ENCODE measurements at places on chromosomes 16 and 17. TPM values are rescaled to one million over a fixed set of nuclear protein-coding genes. Genes with fewer than 3 reads are reported as not detected.

GRCh38 chr17:61002316-61002736, 324.7 kb downstream of the BCAS3 start:
- H3K27ac ChIP-seq, result no peak overlapping the region
- no peak overlapping the region for H3K4me3 ChIP-seq
- no peaks in the 10 kb centered on the region for H3K36me3 ChIP-seq
- no peak for DNase-seq

DNA sequence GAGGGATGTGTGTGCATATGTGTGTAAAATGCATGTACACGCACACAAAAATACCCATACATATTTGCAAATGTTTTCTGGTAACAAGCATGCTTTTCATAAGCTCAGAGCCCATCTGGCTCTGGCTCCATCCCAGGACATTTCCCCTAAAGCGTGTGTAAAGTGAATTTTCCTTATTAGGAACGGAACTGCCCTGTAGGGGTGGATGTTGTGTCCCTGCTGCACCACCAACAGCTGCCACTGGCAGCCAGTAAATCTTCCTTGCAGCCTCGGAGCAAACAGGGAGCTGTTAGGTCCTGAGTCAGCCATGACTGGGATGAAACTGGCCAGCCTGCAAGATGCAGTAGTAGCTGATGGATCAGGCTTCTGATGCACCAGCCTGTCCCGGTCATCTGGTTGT, 393.5 kb downstream of the UTP18 start:
- no peak overlapping the region for H3K27ac ChIP-seq
- no peaks in the 10 kb centered on the region for H3K36me3 ChIP-seq
- no peak overlapping the region for H3K4me3 ChIP-seq

- H3K36me3 ChIP-seq, result no peaks in the 10 kb centered on the region
- no peak overlapping the region for H3K4me3 ChIP-seq
- H3K27me3 ChIP-seq, result no peaks in the 10 kb centered on the region
- peaks cover 19% of the 10 kb centered on the region for H3K4me1 ChIP-seq
- H3K27ac ChIP-seq, result no peak overlapping the region
These were observed 33.5 kb downstream of the SPAG9 start for GRCh38 chr17:51087072-51087757.

GRCh38 chr17:32489320-32490100, 2.7 kb downstream of the CDK5R1 start:
- H3K4me1 ChIP-seq, result no peaks in the 10 kb centered on the region
- DNase-seq, result no peak
- no peak overlapping the region for H3K4me3 ChIP-seq
- H3K36me3 ChIP-seq, result no peaks in the 10 kb centered on the region
- H3K27ac ChIP-seq, result no peak overlapping the region

Gene XYLT1
- polyA plus RNA-seq, result 1.6 TPM

DNA sequence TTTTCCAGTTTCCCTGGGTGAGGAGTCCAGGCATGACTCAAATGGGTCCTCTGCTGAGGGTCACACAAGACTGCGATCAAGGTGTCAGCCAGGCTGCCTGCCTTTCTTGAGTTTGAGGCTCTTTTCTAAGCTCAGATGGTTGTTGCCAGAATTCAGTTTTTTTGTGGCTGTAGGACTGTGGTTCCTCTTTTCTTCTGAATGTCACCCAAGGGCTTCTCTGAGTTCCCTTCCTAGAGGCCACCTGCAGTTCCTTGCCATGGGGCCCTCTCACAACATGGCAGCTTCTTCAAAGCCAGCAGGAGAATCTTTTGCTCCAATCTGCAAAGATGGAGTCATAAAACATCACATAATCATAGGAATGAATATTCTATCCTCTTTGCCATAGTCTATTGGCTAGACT, 17.5 kb downstream of the LIMD2 start:
- H3K27ac ChIP-seq, result no peak overlapping the region
- H3K4me1 ChIP-seq, result no peaks in the 10 kb centered on the region
- H3K27me3 ChIP-seq, result no peaks in the 10 kb centered on the region
- no peaks in the 10 kb centered on the region for H3K36me3 ChIP-seq
- no peak for DNase-seq

Gene PROCA1
- polyA plus RNA-seq, result 3.1 TPM

GRCh38 chr16:81676883-81677737, 102.0 kb upstream of the PLCG2 start:
- H3K27me3 ChIP-seq, result no peaks in the 10 kb centered on the region
- no peak overlapping the region for H3K27ac ChIP-seq
- H3K4me3 ChIP-seq, result no peak overlapping the region
- H3K36me3 ChIP-seq, result no peaks in the 10 kb centered on the region
- no peak for DNase-seq

Gene IKZF3
- 0.12 TPM for polyA plus RNA-seq

DNA sequence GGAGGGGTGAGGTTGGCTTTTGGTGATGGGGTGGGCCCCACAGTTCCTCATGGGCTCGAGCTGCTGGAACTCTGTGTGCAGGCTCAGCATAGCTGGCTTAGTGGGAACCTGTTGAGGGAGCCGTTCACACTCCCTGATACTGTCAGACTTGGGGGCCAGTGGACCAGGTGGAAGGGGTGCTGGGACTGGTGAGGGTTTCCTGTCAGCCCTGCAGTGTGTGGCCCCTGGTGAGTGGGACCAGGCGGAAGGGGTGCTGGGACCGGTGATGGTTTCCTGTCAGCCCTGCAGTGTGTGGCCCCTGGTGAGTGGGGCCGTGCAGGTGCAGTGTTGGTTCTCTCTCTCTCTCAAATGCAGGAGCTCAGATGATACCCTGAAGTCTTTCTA, 45.1 kb upstream of the ZNF750 start:
- H3K4me3 ChIP-seq, result no peak overlapping the region
- DNase-seq, result no peak
- no peaks in the 10 kb centered on the region for H3K36me3 ChIP-seq
- H3K27ac ChIP-seq, result peak overlapping the region; percentile 89
- H3K4me1 ChIP-seq, result peaks cover 35% of the 10 kb centered on the region

GRCh38 chr16:86462334-86463084, 47.8 kb upstream of the FOXF1 start:
- H3K27ac ChIP-seq, result no peak overlapping the region
- no peaks in the 10 kb centered on the region for H3K27me3 ChIP-seq
- H3K36me3 ChIP-seq, result no peaks in the 10 kb centered on the region
- no peak for DNase-seq
- H3K4me3 ChIP-seq, result no peak overlapping the region

GRCh38 chr17:12730931-12731521, 58.3 kb upstream of the ARHGAP44 start:
- H3K36me3 ChIP-seq, result no peaks in the 10 kb centered on the region
- H3K27ac ChIP-seq, result peak overlapping the region; percentile 78
- H3K27me3 ChIP-seq, result no peaks in the 10 kb centered on the region
- peaks cover 10% of the 10 kb centered on the region for H3K4me1 ChIP-seq
- peak; percentile 81 for DNase-seq

DNA sequence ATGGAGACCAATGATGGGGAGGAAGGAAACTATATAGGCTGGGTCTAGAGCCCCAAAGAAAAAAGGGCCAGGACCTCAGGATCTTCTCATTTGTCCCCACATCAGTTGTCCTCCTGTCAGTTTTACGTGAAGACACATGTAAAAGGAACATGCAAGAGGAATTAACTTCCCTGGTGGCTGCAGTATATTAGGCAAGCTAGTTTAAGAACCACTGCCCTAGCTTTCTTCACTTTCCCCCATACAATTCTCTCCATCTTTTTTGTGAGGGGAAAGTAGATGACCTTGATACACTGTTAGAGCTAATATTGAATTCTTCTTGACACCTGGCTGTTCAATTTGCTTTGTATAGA, 2.3 kb downstream of the MAP3K3 start:
- H3K27me3 ChIP-seq, result no peaks in the 10 kb centered on the region
- peaks cover 33% of the 10 kb centered on the region for H3K4me1 ChIP-seq
- no peak for DNase-seq
- H3K36me3 ChIP-seq, result no peaks in the 10 kb centered on the region
- no peak overlapping the region for H3K4me3 ChIP-seq

GRCh38 chr16:86578611-86579267, 390 bp downstream of the FOXL1 start:
- peaks cover 7% of the 10 kb centered on the region for H3K4me1 ChIP-seq
- H3K27me3 ChIP-seq, result peaks cover 7% of the 10 kb centered on the region
- DNase-seq, result no peak
- H3K4me3 ChIP-seq, result peak overlapping the region; percentile 12

- DNase-seq, result no peak
- H3K36me3 ChIP-seq, result no peaks in the 10 kb centered on the region
- peaks cover 10% of the 10 kb centered on the region for H3K27me3 ChIP-seq
- no peak overlapping the region for H3K4me3 ChIP-seq
- H3K4me1 ChIP-seq, result no peaks in the 10 kb centered on the region
These were observed 384.3 kb upstream of the PSMD7 start for GRCh38 chr16:73912281-73912680.

DNA sequence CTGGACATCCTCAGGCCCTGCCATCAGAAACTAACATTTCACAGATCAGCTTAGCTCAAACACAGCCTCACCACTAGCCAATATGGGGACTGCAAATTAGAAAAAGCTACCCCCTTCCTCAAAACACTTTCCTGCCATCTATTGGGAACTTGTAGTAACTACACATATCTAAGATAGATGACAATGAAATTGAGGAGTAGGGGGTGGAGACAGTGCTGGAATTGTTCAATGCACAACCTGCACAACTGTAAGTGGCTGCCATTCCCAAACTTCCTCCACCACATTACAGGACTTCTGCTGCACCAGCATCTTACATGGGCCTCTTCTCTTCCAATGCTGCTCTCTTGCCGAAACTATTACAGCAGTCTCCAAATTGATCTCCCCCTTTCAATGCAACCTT, 21.9 kb downstream of the AIPL1 start:
- H3K4me3 ChIP-seq, result no peak overlapping the region
- H3K4me1 ChIP-seq, result no peaks in the 10 kb centered on the region
- H3K27ac ChIP-seq, result no peak overlapping the region
- DNase-seq, result no peak
- H3K36me3 ChIP-seq, result no peaks in the 10 kb centered on the region
- no peaks in the 10 kb centered on the region for H3K27me3 ChIP-seq

Gene CRHR1
- polyA plus RNA-seq, result not detected

GRCh38 chr17:55416000-55416399, 5.6 kb downstream of the MMD start:
- H3K36me3 ChIP-seq, result no peaks in the 10 kb centered on the region
- H3K27me3 ChIP-seq, result no peaks in the 10 kb centered on the region
- no peak overlapping the region for H3K4me3 ChIP-seq
- H3K27ac ChIP-seq, result no peak overlapping the region
- H3K4me1 ChIP-seq, result peaks cover 7% of the 10 kb centered on the region
- no peak for DNase-seq

Gene TOP2A
- polyA plus RNA-seq, result 0.42 TPM

DNA sequence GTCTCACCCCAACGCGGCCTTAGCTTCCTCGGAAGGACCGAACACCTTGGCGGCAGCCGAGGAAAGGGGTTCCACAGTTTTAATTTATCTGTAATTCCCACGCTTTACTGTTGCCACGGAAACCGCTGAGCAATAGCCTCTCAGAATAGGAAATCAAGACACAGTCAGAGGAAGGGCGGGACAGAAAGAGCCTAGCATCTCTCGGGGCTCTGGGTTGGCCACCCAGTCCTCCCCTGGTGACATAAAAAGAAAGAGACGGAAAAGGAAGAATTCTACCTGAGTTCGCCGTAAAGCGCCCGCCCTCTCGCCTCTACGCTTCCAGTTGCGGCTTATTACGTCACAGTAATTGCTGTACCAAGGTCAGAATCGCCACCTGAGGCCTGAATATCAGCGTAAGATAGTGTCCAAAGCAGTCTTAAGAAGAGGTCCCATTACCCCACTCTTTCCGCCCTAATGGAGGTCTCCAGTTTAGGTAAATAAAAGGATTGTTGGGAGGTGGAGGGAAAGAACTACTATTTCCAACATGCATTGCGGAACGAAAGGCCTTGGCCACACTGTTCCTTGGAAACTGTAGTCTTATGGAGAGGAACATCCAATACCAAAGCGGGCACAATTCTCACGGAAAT, 761 bp upstream of the NBR1 start:
- peak; percentile 79 for DNase-seq
- H3K36me3 ChIP-seq, result no peaks in the 10 kb centered on the region
- peak overlapping the region; percentile 80 for H3K4me3 ChIP-seq
- no peaks in the 10 kb centered on the region for H3K27me3 ChIP-seq

- no peaks in the 10 kb centered on the region for H3K27me3 ChIP-seq
- no peak overlapping the region for H3K27ac ChIP-seq
- no peaks in the 10 kb centered on the region for H3K36me3 ChIP-seq
- no peaks in the 10 kb centered on the region for H3K4me1 ChIP-seq
These were observed 465.0 kb upstream of the MAF start for GRCh38 chr16:80065541-80065940.

- no peak overlapping the region for H3K4me3 ChIP-seq
- DNase-seq, result no peak
- no peaks in the 10 kb centered on the region for H3K36me3 ChIP-seq
- H3K27me3 ChIP-seq, result no peaks in the 10 kb centered on the region
- no peaks in the 10 kb centered on the region for H3K4me1 ChIP-seq
- H3K27ac ChIP-seq, result no peak overlapping the region
These were observed 411.7 kb upstream of the ZFHX3 start for GRCh38 chr16:73459586-73459985.

Gene SGCA
- polyA plus RNA-seq, result 1.7 TPM

GRCh38 chr17:56723421-56723820, 110.3 kb downstream of the C17orf67 start:
- H3K4me3 ChIP-seq, result no peak overlapping the region
- no peaks in the 10 kb centered on the region for H3K4me1 ChIP-seq
- DNase-seq, result no peak
- no peaks in the 10 kb centered on the region for H3K36me3 ChIP-seq
- H3K27ac ChIP-seq, result no peak overlapping the region

Gene ZC3H18
- polyA plus RNA-seq, result 27.6 TPM

DNA sequence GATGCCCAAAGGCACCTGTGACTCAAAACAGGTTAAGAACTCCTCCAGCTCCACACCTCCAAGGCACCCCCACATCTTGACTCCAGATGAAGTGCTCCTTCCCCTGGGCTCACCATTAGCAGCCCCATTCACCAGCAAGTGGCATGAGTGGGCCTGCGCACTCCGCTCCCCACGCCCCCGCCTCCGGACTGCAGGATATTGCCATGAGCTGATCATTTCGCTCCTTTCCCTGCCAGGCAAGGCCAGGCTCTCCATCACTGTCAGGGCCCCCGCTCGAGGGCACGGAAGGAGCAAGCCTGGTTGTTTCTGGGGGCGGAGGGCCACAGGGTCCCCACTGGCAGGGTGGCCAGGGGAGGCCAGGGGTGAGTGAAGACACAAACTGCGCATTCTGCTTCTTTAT, 69.9 kb downstream of the ZNF423 start:
- H3K27ac ChIP-seq, result no peak overlapping the region
- DNase-seq, result no peak
- no peaks in the 10 kb centered on the region for H3K36me3 ChIP-seq
- no peaks in the 10 kb centered on the region for H3K4me1 ChIP-seq

Gene NEK8
- 9.7 TPM for polyA plus RNA-seq

DNA sequence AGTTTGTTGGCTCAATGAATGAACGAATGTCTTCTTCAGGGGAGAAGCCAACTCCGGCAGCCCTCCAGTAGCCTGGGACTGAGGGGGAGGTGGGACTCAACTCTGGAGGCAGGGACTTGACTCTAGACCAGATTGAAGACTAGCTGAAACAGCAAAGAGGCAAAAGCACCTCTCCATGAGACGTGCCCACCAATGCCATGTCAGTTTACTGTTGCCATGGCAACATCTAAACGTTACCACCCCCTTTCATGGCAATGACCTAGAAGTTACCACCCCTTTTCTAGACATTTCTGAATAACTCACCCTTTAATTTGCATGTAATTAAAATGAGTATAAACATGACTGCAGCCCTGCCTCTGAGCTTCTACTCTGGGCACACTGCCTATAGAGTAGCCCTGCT, 91.8 kb downstream of the ASIC2 start:
- H3K27me3 ChIP-seq, result no peaks in the 10 kb centered on the region
- no peak for DNase-seq
- H3K4me3 ChIP-seq, result no peak overlapping the region
- no peaks in the 10 kb centered on the region for H3K36me3 ChIP-seq
